ENCODE measurements at places on chromosomes 7 and 10.

- DNase-seq, result no peak
Measured at GRCh38 chr10:61804414-61804813, 97.1 kb upstream of the ARID5B start.

GRCh38 chr10:17113889-17114540, 15.6 kb downstream of the CUBN start:
- DNase-seq, result no peak

- DNase-seq, result no peak
Measured at GRCh38 chr10:96390460-96390864, 31.7 kb upstream of the OPALIN start.

- no peak for DNase-seq
Measured at GRCh38 chr10:107589081-107589480, 424.6 kb upstream of the SORCS1 start.

All from esophagus squamous epithelium (tissue), 5 donors.